ENCODE measurements at places on chromosomes 2 and 18. TPM values are rescaled to one million over a fixed set of nuclear protein-coding genes. Genes with fewer than 3 reads are reported as not detected.
A peak's percentile ranks its signal among the peaks of the same experiment; 100 is the strongest.

DNA sequence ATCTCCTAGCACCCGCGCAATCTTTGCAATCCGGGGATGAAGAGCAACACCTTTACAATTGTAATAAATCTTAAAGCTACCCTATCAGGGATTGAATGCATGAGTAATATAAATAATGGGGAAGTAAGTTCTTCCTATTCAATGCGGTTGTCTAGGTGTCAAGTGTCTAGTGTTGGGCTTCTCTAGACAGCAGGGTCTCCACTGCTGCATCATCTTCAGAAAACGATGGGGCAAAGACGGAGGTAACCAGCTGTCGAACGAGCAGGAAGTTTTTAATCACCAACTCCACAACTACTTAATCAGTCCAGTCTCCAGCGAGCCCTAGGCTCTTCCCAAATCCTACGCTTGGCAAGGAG lies 573 bp downstream of the STAM2 start:
- no peak for DNase-seq

DNA sequence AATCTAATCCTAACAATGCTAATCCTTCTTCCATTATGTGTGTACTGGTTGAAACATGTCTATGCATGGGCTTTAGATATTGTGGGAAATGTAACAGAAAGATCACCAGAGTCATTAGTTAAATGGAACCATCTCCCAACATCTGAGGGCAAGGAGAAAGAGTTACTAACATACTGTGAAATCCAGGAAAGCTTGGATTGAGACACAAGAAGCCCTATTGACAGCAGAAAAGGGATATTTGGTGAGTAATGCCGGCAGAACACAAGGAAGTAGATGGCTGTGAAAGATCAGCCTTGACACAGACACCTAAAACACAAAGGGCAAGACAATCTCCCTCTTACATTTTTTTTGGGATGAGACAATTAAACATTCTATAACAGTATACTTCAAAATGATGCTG lies 28.5 kb upstream of the LAMA1 start:
- DNase-seq = no peak

GRCh38 chr2:49296107-49296867 lies 142.0 kb upstream of the FSHR start:
- DNase-seq = no peak

The MC4R gene
- total RNA-seq = not detected

The ACMSD gene
- total RNA-seq = 3.3 TPM

DNA sequence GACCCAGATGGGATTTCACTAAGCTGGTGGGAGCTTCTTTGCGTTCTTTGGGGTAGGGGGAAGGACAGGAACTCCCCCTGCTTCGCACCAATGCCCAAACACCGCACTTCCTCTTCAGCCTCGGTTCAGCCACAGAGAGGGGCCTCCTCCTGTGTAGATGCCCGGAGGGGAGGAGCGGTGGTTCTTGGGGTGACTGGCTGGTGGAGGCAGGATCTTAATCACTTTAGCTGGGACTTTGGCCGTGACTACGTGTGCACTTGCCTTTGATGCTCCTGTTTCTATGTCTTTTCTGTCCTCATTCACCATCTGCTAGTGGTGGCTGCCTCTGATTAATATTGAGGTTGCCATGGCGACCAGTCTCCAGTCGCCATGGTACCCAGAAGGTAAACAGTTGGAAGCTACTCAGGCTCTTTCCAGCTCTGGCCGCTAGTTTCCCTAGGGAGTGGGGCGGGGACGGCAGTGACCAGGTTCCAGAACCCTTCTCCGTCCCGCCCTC lies 1.9 kb downstream of the CNGA3 start:
- no peak for DNase-seq

- no peak for DNase-seq
These were observed 17.3 kb upstream of the MARCHF4 start for GRCh38 chr2:216389570-216389969.

GRCh38 chr18:7766346-7766745 lies 199.2 kb downstream of the PTPRM start:
- no peak for DNase-seq

DNA sequence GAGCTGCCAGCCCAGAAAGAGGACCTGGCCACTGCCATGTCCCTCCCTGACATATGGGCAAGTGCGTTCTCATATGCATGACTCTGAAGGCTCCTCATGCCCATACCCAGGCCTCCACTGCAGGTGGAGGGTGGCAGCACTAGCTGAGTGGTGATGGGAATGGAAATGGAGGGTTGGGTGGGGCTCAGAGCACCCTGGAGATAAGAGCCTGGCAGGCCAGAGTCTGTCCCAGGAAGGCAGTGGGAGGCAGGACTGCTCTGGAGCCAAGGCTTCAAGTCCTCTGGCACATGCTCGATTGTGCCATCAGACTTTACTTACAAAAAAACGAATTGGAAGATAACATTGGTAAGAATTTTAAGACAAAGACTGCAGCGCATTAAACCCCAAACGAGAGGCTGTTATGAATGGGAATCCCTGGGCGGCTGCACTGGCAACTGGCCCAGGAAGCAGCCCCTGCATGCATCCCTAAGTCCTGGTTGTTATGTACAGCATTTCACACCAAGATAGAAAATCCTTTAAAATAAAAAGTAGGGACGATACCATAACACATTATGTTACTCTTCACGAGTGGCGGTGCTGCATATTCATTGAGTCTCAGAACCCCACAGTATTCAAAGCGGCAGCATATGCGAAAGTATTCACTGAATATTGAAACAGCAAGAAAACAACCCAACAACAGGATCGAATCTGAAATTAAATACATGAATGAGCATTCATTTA lies 81.7 kb upstream of the FAM98A start:
- no peak for DNase-seq

DNA sequence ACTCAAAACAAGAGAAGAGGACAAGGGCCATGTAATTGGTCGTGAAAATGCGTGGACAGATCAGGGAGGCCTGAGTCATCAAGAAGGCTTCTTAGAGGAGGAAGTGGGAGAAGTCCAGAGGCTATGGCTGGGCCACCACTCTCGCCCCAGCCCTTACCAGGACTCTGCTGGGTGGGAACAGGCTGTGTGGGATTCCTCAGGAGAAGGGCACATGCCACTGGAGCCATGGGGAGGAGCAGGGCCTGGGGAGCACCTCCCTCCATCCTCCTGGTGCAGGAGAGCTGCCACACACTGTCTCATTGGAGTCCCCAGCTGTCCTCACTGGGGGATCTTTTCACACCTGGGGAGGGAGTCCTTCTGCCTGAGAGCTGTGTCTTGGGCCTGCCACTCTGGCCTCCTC lies 9.4 kb upstream of the RALB start:
- peak; percentile 75 for DNase-seq

GRCh38 chr2:74703373-74703772 lies 49.3 kb downstream of the SEMA4F start:
- DNase-seq = no peak

Measured in renal cortical epithelial cell (primary cell).